ENCODE measurements at places on chromosomes 3 and 15.

DNA sequence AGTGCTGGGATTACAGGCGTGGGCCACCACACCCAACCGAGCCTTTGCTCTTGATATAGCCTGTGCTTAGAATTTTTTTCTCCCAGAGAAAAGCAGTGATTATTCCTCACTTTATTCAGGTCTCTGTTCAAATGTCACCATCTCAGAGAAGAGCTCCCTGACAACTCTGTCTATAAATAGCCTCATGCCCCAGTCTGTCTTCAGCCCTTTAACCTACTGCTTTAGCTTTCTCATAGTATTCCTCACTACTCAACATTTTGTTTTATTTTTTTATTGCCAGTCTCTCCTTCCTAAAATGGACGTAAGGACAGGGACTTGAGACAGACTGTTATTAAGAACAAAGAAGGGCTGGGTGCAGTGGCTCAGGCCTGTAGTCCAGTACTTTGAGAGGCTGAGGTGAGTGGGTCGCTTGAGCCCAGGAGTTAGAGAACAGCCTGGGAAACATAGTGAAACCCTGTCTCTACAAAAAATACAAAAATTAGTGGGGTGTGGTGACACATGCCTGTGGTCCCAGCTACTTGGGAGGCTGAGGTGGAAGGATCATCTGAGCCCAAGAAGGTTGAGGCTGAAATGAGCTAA, 78.7 kb upstream of the TTBK2 start:
- DNase-seq, result no peak

DNA sequence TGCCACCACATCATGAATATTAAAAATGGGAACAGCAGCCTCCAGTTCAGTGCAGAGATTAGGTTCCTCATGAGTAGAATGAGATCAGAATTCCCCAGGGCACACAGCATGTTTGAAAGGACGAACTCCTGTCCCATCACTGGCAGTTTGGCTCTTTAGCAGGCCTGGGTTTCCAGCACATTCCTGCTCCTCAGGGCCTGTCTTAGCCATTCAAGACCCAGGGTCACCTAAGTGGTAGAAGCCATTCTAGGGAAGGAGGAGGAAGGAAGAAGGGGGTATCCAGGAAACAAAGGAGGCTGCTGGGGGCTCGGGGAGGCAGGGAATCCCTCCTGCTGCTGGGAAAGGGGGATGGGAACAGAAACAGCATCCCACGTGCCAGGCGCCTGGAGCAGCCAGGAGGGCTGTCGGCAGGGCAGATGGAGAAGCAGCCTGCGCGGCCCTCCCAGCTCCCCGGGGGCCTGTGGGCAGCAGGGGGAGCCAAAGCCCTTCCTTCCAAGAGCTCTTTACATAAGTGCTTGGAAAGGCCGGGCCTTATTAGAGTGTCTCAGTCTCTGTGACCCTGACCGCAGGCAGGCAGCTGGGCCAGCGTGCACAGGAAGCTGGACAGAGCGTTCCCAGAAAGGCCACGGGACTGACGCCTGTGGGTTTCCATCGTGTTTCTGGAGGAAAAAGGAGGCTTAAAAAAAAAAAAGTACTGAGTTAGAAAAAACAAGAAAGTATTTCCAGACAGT, 24.7 kb downstream of the LOXL1 start:
- peak; percentile 95 for DNase-seq

GRCh38 chr3:52237657-52238172, 1.2 kb downstream of the TWF2 start:
- DNase-seq, result peak; percentile 98

- peak; percentile 91 for DNase-seq
These were observed 50.1 kb downstream of the UMPS start for GRCh38 chr3:124780356-124780755.

DNA sequence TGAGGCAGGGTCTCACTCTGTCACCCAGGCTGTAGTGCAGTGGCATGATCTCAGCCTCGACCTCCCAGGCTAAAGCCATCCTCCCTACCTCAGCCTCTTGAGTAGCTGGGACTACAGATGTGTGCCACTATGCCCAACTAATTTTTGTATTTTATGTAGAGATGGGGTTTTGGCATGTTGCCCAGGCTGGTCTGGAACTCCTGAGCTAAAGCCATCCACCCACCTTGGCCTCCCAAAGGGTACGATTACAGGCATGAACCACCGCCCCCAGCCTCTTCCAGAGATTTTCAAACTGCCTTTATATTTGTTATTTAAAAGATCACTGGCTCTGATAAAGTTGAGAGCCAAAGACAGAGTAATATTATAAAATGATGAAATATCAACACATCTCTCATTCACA, 37.3 kb downstream of the BSN start:
- no peak for DNase-seq

DNA sequence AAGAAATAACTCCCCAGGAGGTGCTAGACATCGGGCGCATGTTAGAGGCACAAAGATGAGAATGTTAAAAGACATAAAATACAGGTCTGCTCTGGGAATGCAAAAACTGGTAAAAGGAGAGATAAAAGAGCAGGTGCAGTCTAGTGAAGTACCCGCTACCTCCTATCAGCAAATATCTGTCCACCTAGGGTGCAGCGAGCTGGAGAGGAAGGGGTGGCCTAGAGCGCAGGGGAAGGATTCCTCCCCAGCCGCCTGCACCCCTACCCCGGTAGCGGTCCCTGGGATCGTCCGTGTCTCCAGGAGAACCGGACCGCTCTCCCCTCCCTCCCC, 237 bp upstream of the ZNF662 start:
- DNase-seq, result no peak

GRCh38 chr3:98791341-98792325, 28.5 kb downstream of the ST3GAL6 start:
- no peak for DNase-seq

- DNase-seq, result no peak
These were observed 103.0 kb downstream of the CORO2B start for GRCh38 chr15:68681836-68682235.

GRCh38 chr3:11818033-11818432, 28.7 kb downstream of the TAMM41 start:
- DNase-seq, result no peak

- DNase-seq, result peak; percentile 76
These were observed 42.7 kb upstream of the PRICKLE2 start for GRCh38 chr3:64267721-64268604.

GRCh38 chr15:84973492-84974460, 7.9 kb upstream of the PDE8A start:
- no peak for DNase-seq

All from AG08395 (cell line).